ENCODE measurements at places on chromosomes 16 and 17.
A peak's percentile ranks its signal among the peaks of the same experiment; 100 is the strongest.

DNA sequence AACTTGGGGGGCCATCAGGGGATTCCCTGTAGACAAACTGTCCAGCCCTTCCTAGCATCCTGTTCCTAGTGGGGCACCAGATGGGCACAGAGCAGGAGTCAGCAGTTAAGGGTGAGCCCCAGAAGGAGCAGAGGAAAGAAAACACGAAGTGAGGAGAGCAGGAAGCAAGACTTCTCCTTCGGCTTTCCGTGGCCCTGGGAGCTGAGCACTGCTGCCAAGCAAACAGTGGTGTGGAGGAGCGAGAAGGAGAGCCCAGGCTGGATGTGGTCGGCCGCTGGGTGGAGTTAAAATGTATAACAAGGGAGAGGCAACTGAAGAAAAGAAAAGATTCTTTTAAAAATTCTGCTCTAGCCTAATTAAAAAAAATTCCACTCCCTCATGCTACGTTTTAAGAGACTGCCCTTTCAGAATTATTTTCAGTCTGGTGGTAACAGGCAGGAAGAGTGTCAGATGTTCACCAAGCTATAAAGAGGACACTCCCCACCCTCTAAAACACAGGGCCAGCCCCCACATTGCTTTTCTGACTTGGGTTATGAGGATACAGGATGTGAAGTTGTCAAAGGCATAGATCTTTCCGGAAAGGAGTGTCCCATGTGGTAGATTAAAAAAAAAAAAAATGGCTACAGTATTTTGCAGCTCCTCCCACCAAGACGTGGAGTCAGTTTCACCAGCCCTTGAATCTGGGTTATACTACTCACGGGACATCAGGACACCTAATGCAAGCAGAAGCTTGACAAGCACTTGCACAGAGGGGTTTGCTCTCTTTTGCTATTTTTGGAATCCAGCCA is 74.9 kb upstream of the ZFHX3 start:
- no peak for DNase-seq

- DNase-seq = peak; percentile 30
Observed at GRCh38 chr16:28981517-28981916, 3.3 kb upstream of the LAT start.

- DNase-seq = no peak
Observed at GRCh38 chr17:69714669-69715068, 300.2 kb downstream of the MAP2K6 start.

DNA sequence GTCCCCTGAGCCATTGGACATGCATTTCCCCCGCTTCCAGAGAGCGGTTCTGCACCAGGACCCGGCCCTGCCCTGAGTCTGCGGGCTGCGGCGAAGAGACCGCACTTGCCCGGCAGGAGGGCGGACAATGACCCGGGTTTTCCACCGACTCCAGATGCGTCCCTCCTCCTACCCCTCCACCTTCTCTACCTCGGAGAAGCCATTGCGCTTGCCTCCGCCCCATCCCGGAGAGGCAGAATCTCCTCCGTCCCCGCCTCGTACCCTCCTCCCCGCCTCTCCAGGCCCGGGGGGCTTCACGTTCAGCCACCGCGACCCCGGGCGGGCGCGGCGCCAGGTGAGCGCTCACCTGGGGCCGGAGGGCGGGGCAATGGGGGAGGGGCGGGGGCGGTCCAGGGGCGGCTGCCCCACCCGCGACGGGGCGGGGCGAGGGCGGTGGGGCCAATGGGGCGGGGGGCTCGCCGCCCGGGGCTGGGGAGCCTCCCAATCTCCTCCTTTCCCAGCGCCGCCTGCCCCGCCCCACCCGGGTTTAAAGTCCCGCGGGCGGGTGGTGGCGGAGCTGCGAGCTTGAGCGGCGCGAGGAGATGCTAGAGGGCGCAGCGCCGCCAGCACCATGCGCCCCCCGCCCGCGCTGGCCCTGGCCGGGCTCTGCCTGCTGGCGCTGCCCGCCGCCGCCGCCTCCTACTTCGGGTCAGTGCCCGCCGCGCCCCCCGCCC is at the start of gene WNT9B:
Gene WNT9B (plus strand): TSS at position 555 of the 713 bp plus-strand sequence. CDS start 56 bp downstream, at position 611.
- no peak for DNase-seq

GRCh38 chr16:17638134-17638533 is 167.4 kb upstream of the XYLT1 start:
- no peak for DNase-seq

- no peak for DNase-seq
Observed at GRCh38 chr17:2156666-2157065, 101.8 kb downstream of the HIC1 start.

All from NT2/D1 (cell line).